ENCODE measurements at places on chromosomes 13 and 19.

DNA sequence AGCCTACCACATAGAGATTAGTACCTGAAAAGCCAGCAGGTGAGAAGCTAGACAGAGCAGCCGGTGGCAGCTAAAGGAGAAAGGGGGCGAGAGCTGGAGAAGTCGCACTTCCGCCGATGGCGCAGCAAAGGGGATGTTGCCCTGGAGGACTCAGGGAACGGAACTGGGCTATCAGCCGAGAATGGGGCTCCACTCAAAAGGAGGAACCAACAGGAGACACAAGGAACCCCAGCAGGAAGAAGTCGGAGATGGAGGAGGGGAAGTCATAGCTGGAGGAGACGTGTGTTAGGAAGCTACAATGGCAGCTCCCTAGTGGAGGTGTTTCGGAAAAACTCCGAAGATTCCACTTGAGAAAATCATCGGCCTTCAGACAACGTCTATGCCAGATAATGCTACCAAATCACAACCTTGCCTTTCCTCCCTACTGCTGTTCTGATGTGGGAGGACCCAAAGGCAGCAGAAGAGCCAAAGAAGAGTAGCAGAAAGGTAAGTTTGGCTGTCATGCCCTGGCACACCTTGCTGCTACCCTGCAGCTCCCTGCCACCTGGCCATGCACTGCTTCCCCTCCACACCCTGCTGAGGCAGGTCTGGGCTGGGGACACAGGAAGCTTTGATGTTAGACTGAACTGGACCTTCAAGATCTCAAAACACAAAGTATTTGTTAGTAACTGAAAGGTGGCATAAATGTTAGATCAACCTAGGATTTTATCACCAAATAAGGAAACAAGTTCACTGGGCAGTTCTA lies 127.9 kb downstream of the DLEU7 start:
- no peak for DNase-seq

DNA sequence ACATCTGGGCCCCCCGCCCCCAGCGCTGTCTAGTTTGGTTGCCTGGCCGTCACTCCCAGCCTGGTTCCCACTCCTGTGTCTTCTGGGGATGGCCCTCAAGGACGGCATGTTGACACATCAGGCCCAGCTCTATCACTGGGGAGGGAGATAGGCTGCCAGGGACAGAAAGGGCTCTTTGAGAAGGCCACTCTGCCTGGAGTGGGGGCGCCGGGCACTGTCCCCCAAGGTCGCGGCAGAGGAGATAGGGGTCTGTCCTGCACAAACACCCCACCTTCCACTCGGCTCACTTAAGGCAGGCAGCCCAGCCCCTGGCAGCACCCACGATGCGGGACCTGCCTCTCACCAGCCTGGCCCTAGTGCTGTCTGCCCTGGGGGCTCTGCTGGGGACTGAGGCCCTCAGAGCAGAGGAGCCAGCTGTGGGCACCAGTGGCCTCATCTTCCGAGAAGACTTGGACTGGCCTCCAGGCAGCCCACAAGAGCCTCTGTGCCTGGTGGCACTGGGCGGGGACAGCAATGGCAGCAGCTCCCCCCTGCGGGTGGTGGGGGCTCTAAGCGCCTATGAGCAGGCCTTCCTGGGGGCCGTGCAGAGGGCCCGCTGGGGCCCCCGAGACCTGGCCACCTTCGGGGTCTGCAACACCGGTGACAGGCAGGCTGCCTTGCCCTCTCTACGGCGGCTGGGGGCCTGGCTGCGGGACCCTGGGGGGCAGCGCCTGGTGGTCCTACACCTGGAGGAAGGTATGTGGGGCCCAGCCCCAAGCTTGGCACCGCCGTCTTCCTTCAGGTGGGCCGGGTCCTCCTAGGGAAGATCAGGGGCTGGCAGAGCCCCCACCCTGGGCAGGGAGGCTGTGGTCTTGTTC lies at the start of gene AMH:
AMH (plus strand) TSS at position 314 of the 857 bp plus-strand sequence; CDS start at position 324, 10 bp downstream.
- DNase-seq: no peak

- no peak for DNase-seq
These were observed 199.2 kb downstream of the TEX29 start for GRCh38 chr13:111519490-111520170.

GRCh38 chr19:15181394-15181793 lies 19.4 kb downstream of the NOTCH3 start:
- no peak for DNase-seq

- DNase-seq: no peak
These were observed 46.4 kb downstream of the ZNF85 start for GRCh38 chr19:20969498-20969897.

DNA sequence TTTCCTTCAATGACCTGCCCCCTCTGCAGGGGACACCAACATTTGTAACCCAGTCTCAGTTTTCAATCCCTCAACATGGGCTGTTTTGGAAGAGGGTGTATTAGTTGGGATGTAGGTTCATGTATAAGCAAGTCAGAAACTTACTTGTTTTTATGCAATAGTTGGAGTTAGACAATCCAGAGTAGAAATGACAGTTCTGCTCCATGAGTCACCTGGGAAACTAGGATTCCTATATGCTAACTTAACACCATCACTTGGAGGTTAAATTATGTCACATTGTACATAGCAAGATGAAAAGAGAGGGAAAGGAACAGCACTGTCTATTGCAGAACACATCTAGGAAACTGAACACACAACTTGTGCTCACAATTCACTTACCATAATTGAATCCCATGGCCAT lies 436.4 kb downstream of the RFC3 start:
- no peak for DNase-seq

- DNase-seq: no peak
These were observed at the start of gene PTPRH for GRCh38 chr19:55208880-55209692. TSS of gene PTPRH (minus strand) at chr19:55209501. CDS start at chr19:55209433, 68 bp downstream.

DNA sequence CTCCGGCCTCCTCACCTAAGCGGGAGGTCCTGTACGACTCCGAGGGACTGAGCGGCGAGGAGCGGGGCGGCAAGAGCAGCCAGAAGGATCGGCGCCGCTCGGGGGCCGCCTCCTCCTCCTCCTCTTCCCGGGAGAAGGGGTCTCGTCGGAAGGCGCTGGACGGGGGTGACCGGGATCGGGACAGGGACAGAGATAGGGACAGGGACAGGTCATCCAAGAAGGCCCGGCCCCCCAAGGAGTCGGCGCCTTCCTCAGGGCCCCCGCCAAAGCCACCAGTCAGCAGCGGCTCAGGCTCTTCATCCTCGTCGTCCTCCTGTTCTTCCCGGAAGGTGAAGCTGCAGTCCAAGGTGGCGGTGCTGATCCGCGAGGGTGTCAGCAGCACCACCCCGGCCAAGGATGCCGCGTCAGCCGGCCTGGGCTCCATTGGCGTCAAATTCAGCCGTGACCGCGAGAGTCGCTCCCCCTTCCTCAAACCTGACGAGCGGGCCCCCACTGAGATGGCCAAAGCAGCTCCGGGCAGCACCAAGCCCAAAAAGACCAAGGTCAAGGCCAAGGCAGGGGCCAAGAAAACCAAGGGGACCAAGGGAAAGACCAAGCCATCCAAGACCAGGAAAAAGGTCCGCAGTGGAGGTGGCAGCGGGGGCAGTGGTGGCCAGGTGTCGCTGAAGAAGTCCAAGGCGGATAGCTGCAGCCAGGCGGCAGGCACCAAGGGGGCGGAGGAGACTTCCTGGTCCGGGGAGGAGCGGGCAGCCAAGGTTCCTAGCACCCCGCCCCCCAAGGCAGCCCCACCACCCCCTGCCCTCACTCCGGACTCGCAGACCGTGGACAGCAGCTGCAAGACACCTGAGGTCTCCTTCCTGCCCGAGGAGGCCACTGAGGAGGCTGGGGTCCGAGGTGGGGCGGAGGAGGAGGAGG lies 10.8 kb downstream of the SCAF1 start:
- DNase-seq: no peak

GRCh38 chr13:94236132-94236531 lies 243.3 kb downstream of the DCT start:
- no peak for DNase-seq

- DNase-seq: no peak
These were observed 157.7 kb downstream of the KDM4B start for GRCh38 chr19:5126498-5127223.

GRCh38 chr13:34035178-34035577 lies 217.2 kb downstream of the RFC3 start:
- no peak for DNase-seq

- no peak for DNase-seq
These were observed 6.1 kb downstream of the CAPN12 start for GRCh38 chr19:38737921-38738737.
